ENCODE measurements at places on chromosomes 7 and 10. TPM values are rescaled to one million over a fixed set of nuclear protein-coding genes. Genes with fewer than 3 reads are reported as not detected.

Gene TRPV5
- 0.56 TPM for polyA plus RNA-seq

Gene SSC4D
- polyA plus RNA-seq, result 3.9 TPM

DNA sequence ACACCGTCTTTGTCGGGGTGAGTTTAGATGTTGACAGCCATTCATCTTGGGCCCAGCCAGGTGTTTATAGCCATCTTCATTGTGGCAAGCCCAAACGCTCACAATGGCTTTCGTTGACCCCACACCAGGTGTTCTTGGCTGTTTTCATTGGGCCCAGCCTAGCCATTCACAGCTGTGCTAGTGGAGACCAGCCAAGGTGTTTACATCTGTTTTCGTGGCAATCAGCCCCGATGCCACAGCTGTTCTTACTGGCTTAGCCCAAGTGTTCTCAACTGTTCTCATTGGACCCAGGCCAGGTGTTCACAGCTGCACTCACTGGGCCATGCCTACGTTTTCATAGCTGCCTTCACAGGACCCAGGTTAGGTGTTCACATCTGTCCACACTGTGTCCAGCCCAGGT is 7.7 kb downstream of the FRG2B start:
- DNase-seq, result no peak

DNA sequence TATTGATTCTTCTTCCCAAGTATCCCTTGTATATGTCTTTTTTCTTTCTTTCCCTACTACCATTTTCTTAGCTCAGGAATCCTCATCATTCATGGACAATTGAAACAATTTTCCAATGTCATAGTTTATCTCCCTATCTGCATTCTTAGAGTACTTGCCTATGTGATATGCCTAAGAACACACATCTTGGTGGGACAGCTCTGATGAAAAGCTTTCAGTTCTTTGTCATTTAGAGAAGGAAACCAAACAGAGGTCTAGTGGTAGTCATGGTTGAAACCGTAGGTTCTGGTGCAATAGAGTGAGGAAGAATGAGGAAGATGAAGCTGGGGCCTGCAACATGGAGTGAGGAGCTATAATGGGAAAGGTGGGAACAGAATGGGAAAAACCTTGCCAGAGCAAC is 28.2 kb downstream of the TDRD1 start:
- no peak for DNase-seq

GRCh38 chr7:43408981-43409380 is 173.9 kb upstream of the STK17A start:
- DNase-seq, result no peak

DNA sequence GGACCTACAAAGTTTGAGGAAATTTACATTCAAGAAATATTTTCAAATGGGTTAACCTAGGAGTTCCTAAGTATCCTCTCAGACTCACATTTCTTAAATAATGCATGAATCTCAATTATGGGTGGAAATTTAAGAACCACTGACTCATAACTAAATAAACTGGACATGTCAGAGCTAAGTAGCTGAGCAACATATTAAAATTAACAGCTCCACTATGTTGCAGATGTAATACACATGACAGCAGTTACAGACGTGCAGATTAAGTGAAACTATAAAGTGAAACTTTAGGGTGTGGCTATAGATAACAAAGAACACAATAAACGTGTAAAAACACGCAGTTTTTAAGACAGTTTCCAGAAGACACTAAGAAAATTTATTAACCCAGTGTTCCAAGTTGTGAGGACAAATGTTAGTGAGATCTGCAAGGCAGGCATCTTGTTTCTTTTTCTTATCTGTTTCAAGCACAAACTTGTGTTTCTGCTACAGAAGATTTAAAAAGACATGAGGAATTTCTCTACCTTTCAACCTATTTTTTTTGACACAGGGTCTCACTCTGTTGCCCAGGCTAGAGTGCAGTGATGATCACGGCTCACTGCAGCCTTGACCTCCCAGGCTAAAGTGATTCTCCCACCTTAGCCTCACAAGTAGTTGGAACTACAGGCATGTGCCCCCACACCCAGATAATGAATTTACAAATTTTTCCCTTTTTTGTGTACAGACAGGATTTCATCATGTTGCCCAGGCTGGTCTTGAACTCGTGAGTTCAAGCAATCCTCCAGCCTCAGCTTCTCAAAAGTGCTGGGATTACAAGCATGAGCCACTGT is 25.3 kb downstream of the DNMBP start:
- DNase-seq, result no peak

DNA sequence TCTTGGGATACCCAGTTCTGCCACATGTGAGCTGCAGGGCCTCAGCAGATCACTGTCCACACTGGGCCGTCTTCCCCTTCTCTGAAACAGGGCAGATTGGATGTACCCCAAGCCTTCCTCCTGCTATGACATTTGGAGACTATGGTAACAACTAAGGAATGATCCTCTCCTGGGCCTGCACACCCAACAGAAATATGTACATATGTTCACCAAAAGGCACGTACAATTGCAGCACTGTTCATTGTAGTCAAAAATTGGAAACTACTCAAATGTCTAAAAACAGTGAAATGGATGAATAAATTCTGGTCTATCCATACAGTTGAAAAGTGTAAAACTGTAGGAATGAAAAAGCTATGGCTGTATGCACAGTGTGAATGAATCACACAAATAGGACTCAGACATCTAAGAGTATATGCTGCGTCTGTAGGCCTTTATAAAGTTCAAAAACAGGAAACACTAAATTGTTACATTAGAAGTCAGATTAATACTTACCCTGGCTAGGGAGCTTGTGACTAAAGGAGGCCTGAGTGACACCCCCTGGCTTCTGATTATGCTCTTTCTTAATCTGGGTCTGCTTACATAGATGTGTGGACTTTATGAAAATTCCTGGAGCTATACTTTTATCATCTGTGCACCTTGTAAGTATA is 16.1 kb upstream of the XPNPEP1 start:
- no peak for DNase-seq

GRCh38 chr7:101015626-101016025 is 4.3 kb upstream of the MUC17 start:
- DNase-seq, result no peak

DNA sequence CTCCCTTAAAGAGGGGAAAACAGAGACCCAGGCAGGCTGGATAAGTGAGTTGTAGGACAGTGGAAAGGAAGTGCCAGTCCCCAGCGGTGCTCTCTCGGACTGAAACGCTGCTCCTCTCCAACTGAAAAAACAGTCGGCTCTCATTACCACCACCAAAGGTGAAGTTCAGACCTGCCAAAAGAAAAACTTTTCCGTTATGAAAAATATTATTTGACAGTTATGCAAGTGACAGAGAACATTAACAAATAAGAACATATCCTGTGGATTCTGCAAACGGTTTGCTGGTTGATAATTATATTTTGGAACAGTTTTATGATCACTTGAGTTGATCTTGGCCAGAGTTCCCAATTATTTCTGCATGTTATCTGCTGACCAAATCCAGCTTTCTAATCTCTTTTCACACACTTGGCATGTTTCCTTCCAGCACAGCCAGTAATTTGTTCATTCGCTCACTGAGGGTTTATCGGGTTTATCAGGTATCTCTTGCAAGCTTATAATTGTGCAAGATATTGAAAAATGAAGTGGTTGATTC is 82.6 kb downstream of the PTPRE start:
- DNase-seq, result no peak

Data from left renal cortex interstitium (tissue), 4 donors.